ENCODE measurements at places on chromosomes 2 and 18. TPM values are rescaled to one million over a fixed set of nuclear protein-coding genes. Genes with fewer than 3 reads are reported as not detected.

ARHGEF33 gene
- total RNA-seq, result 1.2 TPM

TMEM178A gene
- 1.7 TPM for total RNA-seq

ARHGAP15 gene
- total RNA-seq, result not detected

SERPINB4 gene
- not detected for total RNA-seq

SLC16A14 gene
- 2.3 TPM for total RNA-seq

EGR4 gene
- total RNA-seq, result not detected

ACTG2 gene
- total RNA-seq, result 0.11 TPM

MARCHF4 gene
- 0.52 TPM for total RNA-seq

RGPD5 gene
- total RNA-seq, result 61.6 TPM

C18orf54 gene
- 5.5 TPM for total RNA-seq

LYPD6B gene
- 2.4 TPM for total RNA-seq

IWS1 gene
- 39.1 TPM for total RNA-seq

MLPH gene
- total RNA-seq, result 0.65 TPM

CTDP1 gene
- 20.6 TPM for total RNA-seq

GPR35 gene
- 0.65 TPM for total RNA-seq

ROCK2 gene
- 106 TPM for total RNA-seq

ITM2C gene
- 76.5 TPM for total RNA-seq

ALPP gene
- total RNA-seq, result not detected

MYO1B gene
- total RNA-seq, result 245 TPM

ZCCHC2 gene
- 6.7 TPM for total RNA-seq

ANKRD29 gene
- total RNA-seq, result 4.1 TPM

WNT6 gene
- not detected for total RNA-seq

SERPINB10 gene
- total RNA-seq, result not detected

FAM161A gene
- total RNA-seq, result 2.3 TPM

BMP10 gene
- not detected for total RNA-seq

RGPD4 gene
- total RNA-seq, result under 0.01 TPM

WDFY1 gene
- 225 TPM for total RNA-seq

DHX57 gene
- total RNA-seq, result 23.7 TPM

SP3 gene
- total RNA-seq, result 101 TPM

GATA6 gene
- total RNA-seq, result 1.4 TPM

RFX8 gene
- 9.0 TPM for total RNA-seq

PPIG gene
- 41.0 TPM for total RNA-seq

ARHGAP28 gene
- 38.2 TPM for total RNA-seq

LIMS3 gene
- 2.1 TPM for total RNA-seq

MYOM1 gene
- 0.76 TPM for total RNA-seq

PRSS56 gene
- not detected for total RNA-seq

CYBRD1 gene
- total RNA-seq, result 568 TPM

KLHL14 gene
- not detected for total RNA-seq

All from articular chondrocyte of knee joint (primary cell).